Dorsolateral prefrontal cortex (tissue), 122 donors: ENCODE measurements at places on chromosomes 4 and X. TPM values are rescaled to one million over a fixed set of nuclear protein-coding genes. Genes with fewer than 3 reads are reported as not detected.

Gene SLC9A7
- 28.2 TPM for total RNA-seq

Gene COPS4
- total RNA-seq, result 50.7 TPM

Gene PF4V1
- not detected for total RNA-seq

Gene HHIP
- total RNA-seq, result 37.5 TPM

Gene TMEM154
- 0.19 TPM for total RNA-seq

Gene CENPVL2
- total RNA-seq, result 0.37 TPM

Gene LINC00632
- total RNA-seq, result 7,216 TPM

Gene PCSK1N
- 280 TPM for total RNA-seq

Gene FAM184B
- total RNA-seq, result 2.4 TPM

Gene FRYL
- total RNA-seq, result 102 TPM

Gene FRMD7
- total RNA-seq, result not detected

Gene GPC4
- total RNA-seq, result 10.6 TPM

Gene SGCB
- total RNA-seq, result 53.1 TPM

Gene PLXNB3
- 221 TPM for total RNA-seq
